ENCODE measurements at places on chromosomes 2 and 18.

DNA sequence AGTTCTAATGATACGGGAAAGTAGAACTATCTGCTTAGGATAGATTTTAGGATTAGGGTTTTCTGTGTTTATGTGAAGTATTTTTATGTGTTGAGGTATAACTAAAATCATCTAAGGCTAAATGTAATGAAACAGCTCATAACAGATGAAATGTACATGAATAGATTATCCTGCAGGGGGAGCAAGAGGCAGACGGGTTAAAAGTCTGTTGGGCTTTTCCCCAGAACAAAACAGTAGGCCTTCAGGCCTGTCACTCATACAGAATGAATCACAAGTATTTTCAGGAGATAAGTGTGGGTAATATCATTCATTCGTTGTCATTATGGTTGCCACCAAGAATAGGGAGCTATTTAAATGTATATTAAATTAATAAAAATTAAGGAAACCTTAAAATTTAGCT is 107.9 kb upstream of the IL1R2 start:
- DNase-seq = no peak

GRCh38 chr2:44168681-44169154 is at the start of gene PPM1B:
Gene PPM1B, plus strand, starts transcription at chr2:44168875. Its CDS starts 32,325 bp downstream, at chr2:44201200.
- peak; percentile 98 for DNase-seq

- DNase-seq = no peak
Measured at GRCh38 chr2:31413862-31414550, 536 bp downstream of the XDH start.

GRCh38 chr18:49654347-49654746 is 92.5 kb downstream of the LIPG start:
- DNase-seq = no peak
